Suppressor macrophage treated with lipopolysaccharide for 1 hour (primary cell): ENCODE measurements at places on chromosomes 13 and 19.

GRCh38 chr19:2653218-2653617 is 49.3 kb downstream of the GNG7 start:
- no peak for DNase-seq

- no peak for DNase-seq
Measured at GRCh38 chr19:33997690-33998089, 174.6 kb upstream of the LSM14A start.

DNA sequence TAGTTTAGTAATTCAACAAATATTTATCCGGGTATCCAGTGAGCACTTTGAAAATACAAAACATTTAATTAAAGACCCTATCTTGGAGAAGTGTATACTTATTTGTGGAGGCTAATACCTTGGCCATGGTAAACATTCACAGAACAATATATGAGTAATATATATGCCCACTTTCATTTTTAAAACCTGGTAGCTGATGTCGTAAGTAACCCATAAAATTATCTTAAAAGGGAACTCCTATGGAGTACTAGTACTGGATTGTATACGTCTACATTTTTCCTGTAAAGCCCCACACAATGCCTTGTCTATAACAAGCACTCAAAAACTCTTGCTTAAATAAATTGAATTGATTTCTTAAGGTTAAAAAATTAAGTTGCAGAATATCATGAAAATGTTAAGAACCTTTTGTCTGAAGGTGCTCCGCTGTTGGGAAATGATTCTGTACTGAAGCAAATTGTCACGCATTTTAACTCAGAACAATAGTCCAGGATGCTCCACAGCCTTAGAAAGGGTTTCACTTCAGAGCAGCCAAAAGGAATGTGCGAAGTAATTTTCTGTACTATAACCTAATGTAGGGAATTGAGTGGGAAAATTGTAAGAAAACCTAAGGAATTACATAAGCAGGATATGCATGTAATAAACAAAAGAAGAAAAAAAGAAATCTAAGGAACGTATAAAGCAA is 58.9 kb upstream of the C1QTNF9 start:
- peak; percentile 35 for DNase-seq

DNA sequence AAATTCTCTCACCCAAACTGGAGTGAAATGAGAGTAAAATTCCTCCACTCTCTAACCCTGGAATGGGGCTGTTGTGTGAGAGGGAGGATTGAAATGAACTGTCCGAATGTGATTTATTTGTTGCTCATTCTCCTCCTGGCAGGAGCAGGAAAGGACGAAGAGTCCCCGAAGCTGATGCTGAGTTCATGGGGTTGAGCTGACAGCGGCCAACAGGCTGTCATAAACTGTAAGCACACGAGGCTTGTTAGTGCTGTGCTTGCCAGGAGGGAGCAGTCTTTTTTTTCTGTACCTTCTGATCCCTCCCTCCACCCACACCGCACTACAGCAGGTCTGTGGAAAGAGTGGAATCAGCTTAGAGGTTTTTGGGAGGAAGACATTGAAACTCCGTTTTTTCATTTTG is 33.1 kb upstream of the ZNF331 start:
- DNase-seq, result no peak

DNA sequence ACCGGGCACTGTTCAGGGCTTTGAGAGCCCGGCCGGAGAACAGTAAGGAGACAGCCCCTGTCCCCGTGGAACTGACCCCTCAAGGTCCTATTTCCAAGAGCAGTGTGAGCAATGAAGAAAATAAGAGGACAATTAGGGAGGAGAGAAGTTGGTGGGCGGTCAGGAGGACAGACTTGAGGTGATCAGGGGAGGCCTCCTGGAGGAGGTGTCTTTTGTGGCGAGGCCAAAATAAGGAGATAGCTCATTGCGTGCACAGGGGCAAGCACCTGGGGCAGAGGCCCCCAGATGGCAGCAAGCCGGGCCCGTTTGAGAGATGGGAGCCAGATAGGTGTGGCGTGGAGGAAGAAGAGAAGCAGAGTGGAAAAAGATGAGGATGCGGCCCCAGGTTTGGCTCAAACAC is 2.8 kb upstream of the LRRC4B start:
- DNase-seq, result no peak
